Amniotic stem cell (primary cell): ENCODE measurements at places on chromosomes 3 and 15.

GRCh38 chr3:141109751-141110150, 58.6 kb downstream of the SPSB4 start:
- no peak for DNase-seq

DNA sequence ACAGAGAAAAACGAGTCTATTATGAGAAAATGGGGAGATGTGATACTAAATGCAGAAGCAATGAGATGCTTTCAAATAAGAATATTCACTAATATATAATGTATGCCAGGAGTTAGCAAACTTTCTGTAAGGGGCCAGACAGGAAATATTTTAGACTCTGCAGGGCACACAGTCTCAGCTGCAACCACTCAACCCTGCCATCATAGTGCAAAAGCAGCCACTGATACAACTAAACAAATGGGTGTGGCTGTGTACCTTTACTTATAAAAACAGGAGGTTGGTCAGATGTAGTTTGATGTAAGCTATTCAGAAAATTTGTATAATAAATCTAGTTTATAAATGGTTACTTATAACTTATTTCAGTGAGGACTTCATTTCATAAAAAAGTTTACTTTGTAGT, 78.1 kb downstream of the FBXL22 start:
- no peak for DNase-seq

DNA sequence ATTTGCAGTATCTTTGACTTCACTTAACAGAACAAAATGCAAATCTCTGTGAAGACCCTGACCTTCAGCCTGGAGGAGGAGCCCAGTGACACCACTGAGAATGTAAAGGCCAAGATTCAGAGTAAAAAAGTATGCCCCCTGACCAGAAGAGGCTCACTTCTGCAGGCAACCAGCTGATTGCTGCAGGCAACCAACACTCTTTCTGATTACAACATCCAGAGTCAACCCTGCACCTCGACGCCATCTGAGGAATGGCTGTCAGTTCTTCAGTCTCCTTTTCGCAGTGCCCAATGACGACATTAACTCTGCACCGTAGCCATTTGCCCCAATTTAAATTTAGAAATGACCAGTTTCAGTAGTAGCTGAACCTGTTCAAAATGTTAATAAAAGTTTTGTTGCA, 14.9 kb downstream of the ATP13A3 start:
- DNase-seq = no peak

DNA sequence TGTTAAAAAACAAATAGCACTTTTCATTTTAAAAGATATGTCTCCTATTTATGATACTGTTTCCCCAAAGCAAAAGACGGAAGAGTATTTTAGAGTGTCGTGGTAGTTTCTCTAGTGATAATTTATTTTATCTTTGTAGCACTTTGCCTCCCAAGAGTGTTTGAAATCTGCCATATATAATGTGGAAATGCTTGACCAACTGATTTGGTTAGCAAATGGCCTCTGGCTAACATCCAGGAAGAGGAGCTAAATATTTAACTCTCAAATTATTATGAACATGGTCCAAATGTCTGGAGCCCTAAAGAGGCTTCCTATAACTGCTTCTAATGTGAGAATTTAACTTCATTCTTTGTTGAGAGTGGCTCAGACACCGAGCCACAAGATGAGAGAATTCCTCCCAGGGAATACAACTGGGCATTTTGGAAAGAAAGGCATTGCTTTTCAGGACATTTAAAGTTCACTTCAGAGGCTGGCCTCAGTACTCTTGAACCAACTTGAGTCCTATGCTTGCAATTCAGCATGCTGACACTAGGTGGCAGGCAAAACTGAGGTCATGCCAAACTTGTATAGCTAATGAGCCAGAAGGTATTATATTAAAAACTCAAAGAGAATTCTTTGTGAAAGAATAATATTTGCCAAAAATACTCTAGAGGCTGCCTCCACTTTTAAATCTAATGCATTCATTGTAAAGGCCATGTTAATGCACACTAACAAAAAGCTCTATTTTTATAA, 104.5 kb downstream of the RARB start:
- no peak for DNase-seq

DNA sequence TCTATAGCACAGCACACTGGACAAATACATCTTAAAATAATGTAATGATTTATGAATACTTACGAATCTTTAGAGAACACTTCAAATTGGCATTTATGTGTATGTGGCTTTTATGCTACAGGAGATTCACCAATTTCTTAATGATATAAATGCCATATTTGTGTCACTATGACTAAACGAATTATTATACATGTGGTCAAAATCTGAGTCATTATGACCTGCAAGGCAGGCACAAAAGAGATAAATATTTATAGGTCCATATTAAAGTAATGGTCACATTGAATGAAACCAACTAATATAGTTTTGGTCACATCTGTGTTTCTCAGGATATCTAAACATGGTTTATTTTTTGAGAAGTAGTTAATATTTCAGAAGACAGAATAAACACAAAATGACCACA, 232.3 kb upstream of the SEMA6D start:
- DNase-seq = no peak

DNA sequence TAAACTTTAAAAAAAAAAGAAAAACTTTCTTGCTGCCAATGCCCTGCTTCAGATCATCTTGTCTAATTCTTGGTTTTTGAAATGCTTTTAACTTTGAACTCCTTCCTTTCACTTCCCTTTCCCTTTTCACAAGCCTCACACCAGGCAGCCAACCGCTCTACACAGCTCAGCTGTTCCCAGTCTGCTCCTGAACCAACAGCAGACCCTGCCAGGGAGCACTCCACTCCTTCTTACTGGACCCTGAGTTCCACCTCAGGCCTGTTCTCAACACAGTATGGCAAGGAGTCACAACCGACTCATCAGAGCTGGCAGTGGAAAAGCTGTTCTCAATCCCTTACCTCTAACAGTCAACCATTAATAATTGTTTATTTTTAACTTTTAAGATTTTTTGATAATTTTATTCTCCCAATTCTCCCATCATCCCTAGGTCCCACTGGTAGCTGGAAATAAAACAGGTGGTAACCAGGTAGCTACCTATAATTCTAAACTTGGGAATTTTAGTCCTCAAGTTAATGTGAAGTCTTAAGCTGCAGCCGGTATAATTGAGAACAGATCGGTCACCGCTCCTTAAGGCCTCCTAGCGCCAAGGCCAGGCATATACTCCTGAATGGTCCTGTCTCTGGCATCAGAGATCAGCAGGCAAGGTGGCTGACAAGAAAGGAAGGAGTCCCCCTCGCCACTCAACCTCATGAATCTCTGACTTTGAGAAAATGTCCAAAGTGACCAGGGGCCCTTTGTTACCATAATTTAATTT, 43.9 kb downstream of the BOC start:
- no peak for DNase-seq

- DNase-seq = no peak
Observed at GRCh38 chr3:128606094-128606493, 44.5 kb downstream of the RPN1 start.

DNA sequence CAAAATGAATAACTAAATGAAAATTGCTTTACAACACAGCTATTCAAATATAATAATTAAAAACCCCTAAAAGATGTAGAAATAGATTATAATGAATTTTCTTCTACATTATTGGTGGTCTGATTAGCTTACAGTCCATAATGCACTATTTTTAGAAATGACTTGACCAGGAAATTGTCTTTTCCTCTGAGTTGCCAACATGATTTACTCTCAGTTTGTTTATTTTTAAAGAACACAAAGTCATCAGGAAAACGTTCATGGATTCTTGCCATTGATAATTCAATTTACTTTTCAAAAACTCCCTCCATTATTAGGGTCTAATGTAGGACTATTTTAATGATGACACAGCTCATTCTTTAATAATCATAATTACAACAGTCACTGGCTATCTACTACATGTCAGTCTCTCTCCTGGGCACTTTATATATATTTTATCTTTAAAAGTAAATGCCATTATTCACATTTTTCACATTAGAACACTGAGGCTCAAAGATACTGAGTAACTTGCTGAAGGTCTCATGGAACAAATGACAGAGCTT, 1.1 kb downstream of the TM4SF18 start:
- no peak for DNase-seq

GRCh38 chr3:184005941-184006507, 11.7 kb downstream of the ABCC5 start:
- DNase-seq = no peak

GRCh38 chr15:60970246-60971170, 258.6 kb downstream of the RORA start:
- no peak for DNase-seq

DNA sequence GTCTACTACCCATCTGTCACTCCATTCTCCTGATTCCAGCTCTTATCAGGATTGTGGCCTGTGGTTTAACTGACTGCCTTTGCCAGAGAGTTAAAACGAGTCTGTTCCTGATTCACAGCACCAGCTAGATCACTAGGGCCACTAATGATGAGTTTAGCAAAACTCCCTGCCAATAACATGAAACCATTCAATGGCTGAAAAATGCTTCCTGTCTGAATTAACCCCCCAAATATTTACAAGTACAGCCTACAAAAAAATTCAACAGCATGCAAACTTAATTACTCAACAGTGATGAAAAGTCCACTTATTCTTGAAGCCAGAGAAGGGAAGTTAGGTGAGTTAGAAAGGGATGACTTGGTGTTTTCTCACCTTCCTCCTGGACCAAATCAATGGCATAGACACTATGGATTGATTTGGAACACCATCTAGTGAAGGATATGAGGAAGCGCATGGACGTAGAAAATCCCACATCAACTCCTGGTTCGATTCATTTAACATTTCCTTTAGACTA, 141.4 kb downstream of the TGFBR2 start:
- DNase-seq = no peak

- no peak for DNase-seq
Observed at GRCh38 chr15:81376231-81376630, 2.2 kb upstream of the TMC3 start.

GRCh38 chr3:52352566-52352965, 36.4 kb downstream of the DNAH1 start:
- no peak for DNase-seq

- no peak for DNase-seq
Observed at GRCh38 chr3:28624084-28624483, 275.5 kb upstream of the AZI2 start.

- no peak for DNase-seq
Observed at GRCh38 chr3:177201700-177202397, 4.6 kb upstream of the TBL1XR1 start.

DNA sequence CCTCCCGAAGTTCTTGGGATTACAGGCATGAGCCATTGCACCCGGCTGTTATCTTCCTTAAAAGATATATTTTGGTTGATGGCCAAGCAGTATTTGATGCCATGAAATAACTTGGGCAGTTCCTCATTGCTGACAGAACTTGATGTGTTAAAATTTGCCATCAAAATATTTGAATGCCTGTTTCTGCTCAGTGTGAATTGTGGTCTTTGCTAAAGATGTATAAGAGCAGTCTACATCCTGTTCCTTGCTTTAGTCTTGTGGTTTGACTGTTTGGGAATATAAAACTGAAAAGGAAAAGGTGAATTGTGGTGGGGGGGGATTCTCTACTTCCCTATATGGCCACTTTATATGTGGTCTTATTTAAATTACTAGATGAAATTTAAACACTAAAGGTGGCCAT, 14.0 kb downstream of the TRIM71 start:
- no peak for DNase-seq

- DNase-seq = no peak
Observed at GRCh38 chr3:43024181-43024885, 45.2 kb downstream of the GASK1A start.

GRCh38 chr3:195543500-195544229, 540 bp upstream of the PPP1R2 start:
- no peak for DNase-seq

DNA sequence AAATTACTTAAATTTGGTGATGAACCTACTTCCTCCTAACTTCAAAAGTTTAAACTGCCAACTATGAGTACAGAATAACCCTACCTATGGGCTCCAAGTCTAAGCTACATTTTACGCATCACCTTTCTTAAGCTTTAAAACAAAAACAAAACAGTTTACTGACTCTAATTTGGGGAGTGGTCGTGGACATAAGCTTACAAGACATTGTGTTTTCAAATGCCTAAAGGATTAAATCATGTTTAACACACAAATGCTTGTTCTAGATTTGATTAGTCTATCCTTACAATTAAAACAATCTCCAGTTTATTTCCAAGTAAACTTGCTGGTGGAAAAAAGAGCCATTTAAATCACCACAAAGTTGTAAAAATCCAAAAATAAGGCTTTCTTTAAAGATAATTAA, 62.2 kb downstream of the UACA start:
- no peak for DNase-seq

GRCh38 chr3:182226995-182227394, 515.3 kb downstream of the SOX2 start:
- DNase-seq = no peak

- no peak for DNase-seq
Observed at GRCh38 chr3:62727536-62727935, 147.7 kb downstream of the CADPS start.

DNA sequence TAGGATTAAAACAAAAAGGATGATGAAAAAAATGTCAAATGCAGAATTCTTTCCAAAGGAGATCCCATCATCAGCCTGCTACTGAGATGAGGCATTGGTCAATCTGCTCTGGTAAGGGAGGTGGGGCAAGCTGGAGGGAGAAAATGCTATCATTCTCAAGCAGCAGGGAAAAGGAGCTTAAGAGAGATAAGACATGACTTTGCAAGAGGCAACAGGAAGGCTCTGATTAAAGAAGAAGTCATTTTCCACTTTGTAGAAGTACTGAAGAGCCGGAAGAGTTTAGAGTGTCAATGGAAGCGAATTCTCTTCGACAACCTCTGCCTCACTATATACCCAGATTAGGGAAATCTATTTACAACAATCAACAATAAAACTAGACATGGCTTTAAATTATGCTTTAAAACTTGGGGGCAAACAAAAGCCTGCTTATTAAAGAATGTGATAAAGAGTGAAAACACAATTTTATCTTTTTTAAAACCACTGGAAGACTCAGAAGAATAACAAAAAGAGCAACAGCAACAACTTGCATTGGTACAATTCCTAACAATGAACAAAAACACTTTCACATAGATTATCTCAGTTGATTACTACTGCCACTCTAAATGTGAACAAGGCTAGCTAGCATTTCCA, 81.8 kb upstream of the NANOGP8 start:
- DNase-seq = no peak

DNA sequence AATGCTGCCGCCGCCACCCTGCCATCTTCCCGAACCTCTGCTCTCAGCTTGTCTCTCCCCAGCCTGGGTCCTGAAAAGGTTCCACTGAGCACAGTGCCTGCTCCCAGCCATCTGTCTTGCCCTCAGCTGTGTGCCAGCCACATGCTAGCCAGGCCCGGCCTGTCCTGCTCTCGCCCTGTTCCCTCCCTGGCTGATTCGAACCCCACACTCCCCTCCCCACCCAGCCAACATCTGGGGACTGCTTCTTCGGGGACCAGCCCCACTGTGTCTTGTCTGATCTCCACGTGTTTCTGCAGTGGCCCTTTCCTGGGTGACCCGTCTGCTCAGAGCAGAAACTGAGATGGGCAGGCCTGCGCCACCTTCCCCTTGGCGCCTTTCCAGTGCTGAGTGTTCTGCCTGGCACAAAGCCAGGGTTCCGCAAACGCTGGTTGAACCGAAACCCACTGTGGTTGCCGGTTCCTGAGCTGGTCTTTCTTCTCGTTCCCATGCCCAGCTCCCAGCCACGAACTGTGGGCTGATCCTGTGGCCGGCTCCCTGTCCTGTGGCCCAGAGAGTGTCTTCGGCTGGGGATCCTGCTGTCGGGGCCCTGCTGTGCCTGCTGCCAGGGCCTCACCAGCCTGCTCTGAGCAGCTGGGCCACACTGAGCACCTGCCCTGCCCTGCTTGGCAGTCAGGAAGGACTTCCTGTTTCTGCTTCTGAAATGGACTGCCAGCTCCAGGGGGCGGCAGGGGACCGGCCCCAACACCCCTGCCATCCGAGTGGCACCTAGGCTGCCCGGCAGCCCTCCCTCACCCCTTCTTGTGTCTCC, 62.7 kb upstream of the KLF13 start:
- no peak for DNase-seq
